Activated T-cell treated with anti-CD3 and anti-CD28 coated beads, Interleukin-2, amount 50 U/mL, for 1 hour (primary cell): ENCODE measurements at places on chromosomes 4 and X.

- DNase-seq, result no peak
Observed at GRCh38 chrX:40078489-40079227, 19.1 kb downstream of the BCOR start.

DNA sequence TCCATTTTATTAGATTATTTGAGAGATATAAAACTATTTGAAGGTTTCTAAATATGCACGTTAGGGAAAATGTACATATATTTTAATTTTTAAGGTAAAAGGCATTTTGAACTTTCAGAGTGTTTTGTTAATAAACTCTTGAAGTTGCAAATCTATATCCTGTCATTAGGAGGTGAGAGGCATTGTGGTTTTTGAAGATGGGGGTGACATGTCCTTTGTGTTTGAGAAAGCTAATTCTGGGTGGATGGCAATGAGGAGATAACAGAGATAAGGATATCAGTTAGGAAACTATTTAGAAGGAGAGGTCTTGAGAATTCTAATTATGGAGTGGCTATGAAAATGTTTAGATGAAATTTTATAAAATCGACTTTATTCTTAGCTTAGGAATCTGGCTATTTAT is 6.1 kb downstream of the STIM2 start:
- no peak for DNase-seq

DNA sequence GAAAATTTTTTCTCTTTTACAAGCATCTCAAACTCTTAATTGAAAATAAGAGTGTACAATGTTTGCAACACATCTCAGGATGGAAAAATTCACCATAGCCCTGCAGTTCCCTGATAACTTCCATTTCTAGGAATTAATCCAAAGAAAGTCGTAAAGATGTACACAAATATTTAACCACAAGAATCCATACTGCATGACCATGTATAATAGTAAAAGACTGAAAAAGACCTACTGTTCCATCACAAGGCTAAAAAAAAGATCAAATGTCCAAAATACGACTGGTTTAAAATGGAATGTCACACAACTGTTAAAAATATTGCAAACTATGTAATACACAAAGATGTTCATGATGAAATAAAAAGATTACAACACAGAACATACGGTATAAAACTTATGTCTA is 32.1 kb downstream of the HUWE1 start:
- DNase-seq, result no peak

DNA sequence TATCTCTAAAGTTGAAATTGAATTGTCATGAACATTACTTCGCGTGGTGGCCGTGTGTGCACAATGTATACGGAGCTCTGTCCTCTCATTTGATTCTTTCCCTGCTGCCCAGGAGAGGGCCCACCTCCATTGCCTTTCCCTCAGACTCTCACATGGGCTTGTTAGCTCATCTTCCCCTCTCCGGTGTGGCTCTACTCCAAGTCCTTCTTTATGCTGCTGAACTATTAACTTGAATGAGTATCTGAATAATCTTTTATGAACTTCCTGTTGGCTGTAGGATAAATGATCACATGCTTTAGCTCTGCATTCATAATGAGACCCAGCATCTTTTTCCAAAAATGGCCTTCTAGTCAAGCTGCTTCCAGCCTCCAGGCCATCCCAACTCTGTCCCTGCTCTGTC is 68.8 kb upstream of the CLNK start:
- DNase-seq, result no peak

DNA sequence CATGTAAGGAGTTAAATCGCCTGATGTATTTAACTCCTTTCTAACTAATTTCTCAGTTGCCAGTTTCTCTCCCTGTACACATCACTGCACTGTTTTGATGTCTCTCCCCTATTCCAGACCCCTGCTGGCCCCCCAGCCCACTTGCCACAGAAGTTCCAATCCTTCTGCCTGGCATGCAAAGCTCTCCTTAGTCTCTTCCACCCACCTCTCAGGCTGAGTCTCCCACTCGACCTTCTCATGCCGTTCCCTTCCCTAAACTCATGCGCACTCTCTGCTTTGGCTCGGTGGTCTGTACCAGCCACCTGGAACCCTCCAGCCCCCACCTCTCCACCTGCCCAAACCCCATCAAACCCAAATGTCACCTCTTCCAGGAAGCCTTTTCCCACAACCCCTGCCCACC is 56.9 kb downstream of the APLN start:
- no peak for DNase-seq

DNA sequence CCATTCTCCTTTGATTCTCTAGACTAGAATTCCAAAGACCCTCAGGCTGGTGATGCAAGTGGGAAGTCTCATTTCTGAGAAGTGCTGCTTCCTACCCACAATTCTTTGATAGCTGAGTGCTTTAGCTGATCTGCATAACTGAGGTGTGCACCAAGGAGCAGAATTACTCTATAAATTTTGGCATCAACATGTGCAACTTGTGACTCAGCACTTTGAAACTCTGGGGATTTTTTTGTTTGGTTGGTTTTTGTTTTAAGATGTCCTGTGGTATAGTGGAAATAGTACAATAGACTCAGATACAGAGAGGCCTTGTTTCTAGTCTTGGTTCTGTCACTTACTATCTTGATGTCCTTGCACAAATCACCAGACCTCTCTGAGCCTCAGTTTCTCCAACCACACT is 148.4 kb downstream of the AR start:
- DNase-seq, result no peak

DNA sequence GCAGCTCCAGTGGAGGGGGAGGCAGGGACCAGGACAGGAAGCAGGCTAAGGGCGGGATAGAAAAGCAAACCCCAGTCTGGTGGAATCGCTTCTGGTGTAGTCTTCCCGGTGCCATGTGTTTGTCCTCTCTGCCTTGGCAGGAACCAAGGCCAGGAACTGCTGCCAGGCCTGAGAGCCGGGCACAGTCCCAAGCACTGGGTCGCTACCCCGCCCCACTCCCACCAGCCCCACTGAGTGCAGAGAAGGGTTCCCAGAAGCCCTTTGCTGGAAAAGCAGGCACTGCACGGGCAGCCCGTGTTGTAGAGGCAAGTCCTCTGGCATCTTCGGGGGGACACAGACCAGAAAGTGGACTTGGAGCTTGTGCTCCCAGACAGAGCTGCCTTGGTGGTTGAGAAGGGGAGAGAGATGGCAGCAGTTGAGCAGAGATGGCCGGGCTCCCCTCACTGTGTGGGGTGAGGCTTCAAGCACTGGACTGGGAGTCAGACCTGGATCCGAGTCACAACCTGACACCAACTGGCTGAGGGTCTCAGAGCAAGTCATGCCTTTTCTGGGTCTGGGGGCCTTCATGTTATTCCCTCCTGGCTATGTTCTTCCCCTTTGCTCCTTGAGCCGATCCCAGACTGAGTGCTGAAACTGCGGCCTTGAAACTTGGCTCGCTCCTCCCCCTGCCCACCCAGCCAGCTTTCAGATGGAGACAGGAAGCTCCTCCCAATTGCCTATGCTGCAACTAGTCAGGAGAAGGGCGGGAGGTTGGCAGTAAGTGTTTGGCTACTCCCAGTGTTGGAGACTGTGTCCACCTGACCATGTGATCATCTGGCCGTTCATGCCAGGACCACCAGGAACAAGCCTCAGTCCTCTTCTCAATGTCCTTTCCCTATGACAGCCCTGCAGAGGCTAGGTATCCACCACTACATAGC is 59.7 kb upstream of the MTM1 start:
- DNase-seq, result no peak

DNA sequence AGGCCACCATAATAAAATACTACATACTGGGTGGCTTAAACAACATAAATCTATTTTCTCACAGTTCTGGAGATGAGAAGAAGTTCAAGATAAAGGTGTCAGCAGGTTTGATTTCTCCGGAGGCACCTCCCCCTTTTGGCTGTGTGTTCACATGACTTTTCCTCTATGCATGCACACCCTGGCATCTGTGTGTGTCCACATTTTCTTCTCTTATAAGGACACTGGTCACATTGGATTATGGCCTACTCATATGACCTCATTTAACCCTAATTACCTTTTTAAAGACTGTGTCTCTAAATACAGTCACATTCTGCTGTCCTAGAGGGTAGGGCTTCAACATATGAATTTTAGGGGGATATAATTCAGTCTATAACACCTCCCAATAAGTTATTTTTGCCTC is 79.8 kb downstream of the DCLK2 start:
- no peak for DNase-seq

GRCh38 chr4:48073567-48074103 is 57.1 kb downstream of the NIPAL1 start:
- no peak for DNase-seq

DNA sequence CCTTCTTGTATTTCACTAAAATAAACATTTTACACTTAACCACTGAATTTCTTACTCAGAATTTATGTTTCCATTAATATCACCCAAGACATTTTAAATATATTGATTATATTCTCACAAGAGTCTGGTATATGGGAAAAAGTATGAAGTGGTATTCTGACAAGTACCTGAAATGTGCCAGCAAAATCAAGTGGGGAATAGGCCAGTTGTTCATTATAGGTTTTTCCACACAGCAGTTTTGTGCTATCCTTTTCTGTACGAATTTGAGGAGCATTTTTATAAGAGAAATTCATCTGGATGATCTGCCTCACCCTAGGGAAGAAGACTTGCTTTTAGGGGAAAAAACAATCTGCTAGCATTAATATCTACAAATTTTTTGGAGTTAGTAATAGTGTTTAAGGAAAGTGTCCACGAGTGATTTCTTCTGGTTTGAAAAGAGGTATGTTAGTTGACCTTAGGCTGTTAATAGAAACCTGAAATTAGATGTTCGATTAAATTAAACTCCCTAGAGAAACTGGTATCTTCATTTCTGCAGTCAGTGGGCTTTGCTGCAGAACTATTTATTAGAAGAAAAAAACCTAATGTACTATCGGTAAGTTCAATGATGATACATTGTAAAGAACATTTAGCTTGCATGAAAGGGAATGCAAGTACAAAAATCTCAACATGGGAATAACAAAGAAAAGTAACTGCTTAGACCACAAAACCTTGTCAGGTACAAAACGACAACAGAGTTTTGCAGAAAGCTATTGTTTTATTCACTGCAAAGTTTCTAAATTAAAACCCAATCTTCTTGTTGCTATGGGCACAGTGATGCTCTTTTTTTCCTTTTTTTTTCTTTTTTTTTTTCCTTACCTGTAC is 1.8 kb downstream of the KLF3 start:
- no peak for DNase-seq

GRCh38 chrX:44344194-44344593 is 722 bp upstream of the EFHC2 start:
- peak; percentile 64 for DNase-seq

- DNase-seq, result no peak
Observed at GRCh38 chrX:113868711-113869110, 715.2 kb upstream of the HTR2C start.

GRCh38 chr4:176198316-176198903 is 3.0 kb upstream of the SPATA4 start:
- no peak for DNase-seq

GRCh38 chr4:170051402-170051801 is 25.2 kb upstream of the MFAP3L start:
- DNase-seq, result no peak

DNA sequence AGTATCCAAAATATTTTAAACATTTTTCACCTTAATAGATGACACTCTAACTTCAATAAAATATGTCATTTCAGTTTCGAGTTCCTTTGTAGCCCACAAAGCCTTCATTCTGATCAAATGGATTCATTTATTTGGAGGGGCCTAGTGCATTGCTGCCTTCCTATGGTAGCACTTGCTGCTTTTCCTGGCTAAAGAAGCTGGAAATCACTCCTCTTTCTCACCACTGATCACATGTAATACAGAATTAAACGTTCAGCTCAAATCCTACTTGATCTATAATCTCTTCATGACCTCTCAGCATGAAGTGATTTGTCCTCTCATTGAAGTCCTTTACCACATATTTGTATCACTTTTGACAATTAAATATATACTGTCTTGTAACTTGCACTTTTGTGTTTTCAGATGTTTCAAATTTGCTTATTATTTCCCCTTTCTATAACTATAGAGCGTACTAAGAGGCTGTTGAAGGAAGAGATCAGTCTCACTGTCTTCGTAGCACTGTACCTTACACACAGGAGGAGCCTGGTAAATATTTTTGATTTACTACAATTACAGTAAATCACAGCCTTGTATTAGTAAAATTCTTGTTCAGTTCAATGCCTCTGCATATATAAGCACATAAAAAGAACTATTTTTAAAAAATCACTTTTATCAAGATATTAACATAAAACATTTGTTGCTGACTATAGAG is 555 bp downstream of the CFI start:
- no peak for DNase-seq

DNA sequence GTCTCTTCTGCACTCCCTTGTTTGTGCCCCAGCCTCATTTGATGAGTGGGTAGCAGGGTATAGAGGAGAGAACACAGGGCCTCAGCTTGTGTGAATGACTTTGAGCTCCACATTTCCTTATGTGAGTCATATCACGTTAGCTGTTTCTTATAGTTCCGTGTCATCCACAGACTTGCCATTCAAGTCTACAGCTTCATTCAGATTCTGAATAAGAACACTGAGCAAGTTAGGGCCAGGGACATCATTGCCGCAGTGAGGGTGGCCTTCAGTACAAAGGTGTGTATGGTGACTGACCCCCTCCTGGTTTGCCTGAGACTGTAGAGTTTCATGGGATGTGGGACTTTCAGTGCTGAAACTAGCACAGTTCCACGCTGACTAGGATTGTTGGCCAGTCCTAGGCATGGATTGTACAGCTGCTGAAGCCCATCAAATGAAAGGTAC is 23.6 kb downstream of the KLF3 start:
- DNase-seq, result no peak

- no peak for DNase-seq
Observed at GRCh38 chr4:134531013-134531412, 329.4 kb upstream of the PABPC4L start.

GRCh38 chrX:121579016-121579760 is 531.8 kb downstream of the GLUD2 start:
- no peak for DNase-seq

DNA sequence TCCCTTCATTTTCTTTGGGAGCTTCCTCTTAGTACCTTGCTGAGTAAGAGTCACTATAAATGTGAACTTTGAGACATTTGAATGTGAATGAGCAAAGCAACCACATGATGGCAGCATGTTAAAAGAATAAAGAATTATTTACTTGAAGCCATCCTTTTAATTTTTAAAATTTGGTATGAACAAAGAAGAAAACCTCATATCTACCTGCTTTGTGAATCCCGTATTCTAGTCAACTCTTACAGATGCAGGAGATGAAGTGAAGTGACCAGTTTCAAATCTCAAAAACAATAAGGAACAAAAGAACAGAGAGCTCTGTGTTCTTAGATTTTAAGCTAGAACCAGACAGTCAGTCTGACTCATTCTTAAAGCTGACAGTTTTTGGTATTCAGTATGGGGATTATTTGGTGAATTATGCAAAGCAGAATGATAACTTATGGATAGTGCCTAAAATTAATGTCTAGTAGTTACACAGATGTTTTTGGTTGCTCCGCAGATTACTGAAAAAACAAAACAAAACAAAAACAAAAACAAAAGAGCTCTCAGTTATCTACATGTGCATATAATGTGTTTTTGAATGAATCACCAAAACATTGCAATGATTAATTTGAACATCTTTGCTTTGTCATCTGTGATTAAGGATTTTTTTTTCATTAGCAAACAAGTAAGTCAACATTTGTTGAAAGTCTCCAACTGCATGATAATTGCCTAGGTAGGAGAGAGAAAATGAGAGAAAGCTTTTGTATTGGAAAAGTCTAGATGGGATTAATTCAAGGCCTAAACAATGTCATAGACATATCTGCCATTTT is 48.2 kb upstream of the H2AZ1 start:
- DNase-seq, result no peak

- no peak for DNase-seq
Observed at GRCh38 chrX:12936947-12937346, 30.5 kb downstream of the TLR8 start.
